ENCODE measurements at places on chromosomes 5 and 9.

DNA sequence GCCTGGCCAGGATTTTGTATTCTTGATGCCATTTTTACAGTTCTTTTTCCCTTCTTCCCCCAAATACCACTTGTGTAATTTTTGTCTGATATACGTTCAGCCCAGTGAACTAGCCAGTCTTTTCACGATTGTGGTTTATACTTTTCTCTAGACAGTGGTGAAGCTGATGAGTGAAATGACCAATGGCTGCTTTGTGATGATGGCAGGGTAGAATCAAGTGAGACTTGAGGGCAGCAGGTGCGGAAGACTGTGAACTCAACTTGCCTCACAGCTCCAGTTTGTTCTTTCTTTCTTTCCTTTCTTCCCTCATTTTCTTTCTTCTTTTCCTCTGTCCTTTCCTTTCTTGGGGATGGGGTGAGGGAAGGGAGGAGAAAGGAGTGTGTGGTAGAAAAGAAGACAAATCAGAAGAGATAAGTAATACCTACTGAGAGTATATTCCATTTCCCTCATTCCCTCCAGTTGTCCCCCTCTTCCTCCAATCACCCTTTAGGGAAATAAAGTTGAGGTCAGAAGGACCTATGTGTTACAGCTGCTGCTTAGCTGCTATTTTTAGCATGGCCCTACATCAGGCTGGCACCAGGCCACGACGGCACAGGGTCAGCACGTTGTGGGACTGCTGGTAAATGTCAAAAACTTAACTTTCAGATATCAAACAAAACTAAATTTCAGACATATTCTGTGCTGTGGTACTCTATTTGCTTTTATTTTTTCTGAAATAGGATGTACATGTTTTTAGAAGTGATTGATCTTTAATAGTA is 12.3 kb downstream of the ZSWIM6 start:
- DNase-seq: no peak

DNA sequence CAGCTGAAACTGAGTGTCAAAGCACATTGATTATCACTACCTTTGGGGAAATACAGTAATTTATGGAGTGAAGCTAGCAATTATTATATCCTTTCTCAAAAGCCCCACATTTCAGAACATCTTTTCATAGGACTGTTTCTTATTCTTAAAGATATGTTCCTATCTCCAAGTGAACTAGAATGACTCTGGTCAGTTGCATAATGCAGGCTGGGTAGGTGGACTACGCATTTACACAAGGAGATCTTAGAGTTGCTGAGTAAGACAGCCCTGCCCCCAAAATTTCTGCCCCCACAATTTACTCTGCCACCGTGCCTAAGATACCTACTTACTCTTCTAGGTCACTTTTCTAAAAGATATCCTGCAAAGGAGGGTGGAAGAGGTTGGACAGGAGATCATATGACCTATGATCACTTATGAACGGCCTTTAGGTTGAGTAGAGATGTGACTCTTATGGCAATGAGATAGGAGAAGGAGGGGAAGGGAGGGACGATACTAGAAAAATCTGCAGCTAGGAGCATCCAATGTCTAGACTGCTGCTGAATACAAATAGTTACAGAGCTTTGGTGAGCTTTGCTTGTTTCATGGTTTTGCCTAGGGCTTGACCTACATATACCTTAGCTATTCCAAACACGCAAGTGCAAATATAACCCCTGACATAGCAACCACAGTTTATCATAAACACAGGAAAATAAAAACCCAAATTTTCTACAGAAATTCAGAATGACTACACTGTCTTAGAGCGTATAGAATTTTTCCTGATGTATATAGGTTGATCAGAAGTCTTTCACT is 121.7 kb downstream of the GLIS3 start:
- no peak for DNase-seq

DNA sequence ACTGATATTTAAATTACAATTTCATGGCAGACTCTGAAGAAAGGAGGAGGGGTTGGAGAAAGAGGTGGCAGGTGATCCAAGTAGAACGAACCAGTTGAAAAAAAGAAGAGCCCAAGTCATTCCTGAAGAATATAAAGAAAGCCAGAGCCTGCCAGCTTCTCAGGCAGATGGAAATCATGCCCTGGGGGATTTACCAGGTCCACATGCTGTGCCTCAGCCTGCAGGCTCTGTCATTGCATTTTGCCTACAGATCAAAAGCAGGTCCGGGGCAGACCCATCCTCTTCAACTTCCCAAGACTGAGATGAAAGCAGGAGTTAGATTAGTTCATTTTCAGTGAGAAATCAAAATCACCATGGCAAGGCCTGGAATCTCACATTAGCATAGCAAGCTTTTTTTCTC is 48.5 kb downstream of the GDNF start:
- DNase-seq: no peak

GRCh38 chr5:138665261-138665660 is 88.0 kb upstream of the CTNNA1 start:
- DNase-seq: no peak

DNA sequence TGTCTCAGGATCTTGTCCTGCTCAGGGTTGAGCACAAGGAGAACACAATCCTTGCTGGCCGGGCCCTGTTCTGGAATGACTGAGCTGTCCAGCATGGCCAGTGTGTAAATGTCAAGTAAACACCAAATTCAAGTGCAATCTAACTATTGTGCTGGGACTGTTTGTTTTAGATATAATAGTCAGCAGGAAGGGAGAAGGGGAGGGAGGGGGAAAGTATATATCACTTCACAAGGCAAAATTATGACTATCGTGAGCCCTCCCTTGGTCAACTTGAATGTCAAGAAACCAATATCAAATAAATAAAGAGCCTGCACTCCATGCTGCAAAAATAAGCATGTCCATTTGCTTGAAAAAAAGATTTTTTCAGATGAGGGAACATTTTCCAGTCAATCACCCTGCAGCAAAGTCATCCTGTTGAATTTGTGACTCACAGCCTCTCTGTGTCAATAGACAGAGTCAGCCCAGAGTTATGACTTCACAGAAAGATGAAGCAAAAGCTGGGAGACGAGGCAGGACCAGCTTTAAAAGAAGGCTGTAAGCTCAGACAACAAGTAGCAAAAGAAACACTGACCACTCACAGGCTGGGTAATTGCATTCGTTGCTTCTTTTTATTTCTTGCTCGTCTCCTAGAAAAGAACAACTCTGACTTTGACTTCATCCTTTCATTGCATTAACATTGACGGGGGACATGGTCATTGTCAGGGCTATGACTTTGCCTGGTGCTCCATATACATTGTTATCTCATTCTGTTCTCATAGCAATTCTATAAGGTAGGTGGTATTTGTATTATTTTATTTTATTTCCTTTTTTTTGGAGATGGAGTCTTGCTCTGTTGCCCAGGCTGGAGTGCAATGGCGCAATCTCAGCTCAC is 15.3 kb upstream of the KLF4 start:
- DNase-seq: no peak

DNA sequence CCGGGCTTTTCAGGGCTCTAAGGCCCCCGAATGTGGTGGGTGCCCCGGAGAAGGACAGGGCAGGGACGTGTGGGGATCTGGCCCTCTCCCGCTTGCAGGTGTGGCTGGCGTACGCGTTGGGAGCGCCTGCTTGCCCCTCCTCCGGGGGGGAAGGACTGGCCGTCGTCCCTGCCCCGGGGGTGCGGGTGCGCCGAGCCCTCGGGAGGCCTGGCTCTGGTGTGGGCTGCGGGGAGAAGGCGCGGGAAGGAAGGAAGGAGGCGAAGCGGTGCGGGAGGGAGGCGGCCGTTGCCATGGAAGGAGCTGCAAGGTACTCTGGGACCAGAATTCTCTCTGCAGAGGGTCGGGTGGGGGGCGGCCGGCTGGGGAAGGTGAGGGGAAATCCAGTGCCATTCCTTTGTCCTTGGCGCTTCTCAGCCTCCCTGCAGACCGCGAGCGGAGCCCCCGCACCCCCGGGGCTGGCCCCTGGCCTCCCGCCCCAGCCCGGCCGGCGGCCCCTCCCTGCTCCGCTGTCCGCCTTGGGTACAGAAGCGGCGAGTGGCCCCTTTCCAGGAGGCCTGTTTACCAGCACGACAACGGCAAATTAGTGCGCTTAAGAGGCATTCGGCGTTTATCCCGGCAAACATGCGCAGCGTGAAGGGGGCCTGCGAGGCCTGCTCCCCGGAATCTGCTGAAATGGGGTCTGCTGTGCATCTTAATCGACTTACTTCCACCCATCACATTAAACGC is 67.1 kb upstream of the UNC5A start:
- no peak for DNase-seq

- no peak for DNase-seq
Observed at GRCh38 chr5:40780858-40781257, 17.3 kb downstream of the PRKAA1 start.

DNA sequence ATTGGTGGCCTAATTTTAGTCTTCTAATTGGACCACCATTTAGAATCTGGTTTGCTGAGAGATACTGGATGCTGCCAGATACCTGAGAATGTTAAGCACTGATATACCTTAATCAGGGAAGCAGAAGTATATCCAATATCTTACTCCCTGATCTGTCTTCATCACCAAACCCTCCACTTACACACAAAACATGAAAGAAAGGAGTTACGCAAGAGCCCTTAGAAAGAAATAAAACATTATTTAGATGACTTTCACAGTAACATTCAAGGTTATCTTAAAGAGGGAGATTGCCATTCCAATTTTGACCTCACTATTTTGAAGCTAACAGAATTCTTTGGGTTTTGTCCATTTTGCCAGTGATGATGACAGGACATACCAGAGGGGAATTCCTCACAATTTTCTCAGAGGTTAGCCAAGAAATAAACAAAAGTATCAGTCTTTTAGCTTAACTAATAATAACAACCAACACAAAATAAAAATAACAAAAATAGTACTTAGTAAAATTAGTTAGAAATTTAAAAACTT is 496.1 kb downstream of the NFIB start:
- no peak for DNase-seq

GRCh38 chr9:27041746-27042145 is 36.3 kb upstream of the LRRC19 start:
- no peak for DNase-seq

GRCh38 chr5:76638479-76638878 is 15.3 kb upstream of the F2RL2 start:
- DNase-seq: no peak
